ENCODE measurements at places on chromosomes 6 and 20.

DNA sequence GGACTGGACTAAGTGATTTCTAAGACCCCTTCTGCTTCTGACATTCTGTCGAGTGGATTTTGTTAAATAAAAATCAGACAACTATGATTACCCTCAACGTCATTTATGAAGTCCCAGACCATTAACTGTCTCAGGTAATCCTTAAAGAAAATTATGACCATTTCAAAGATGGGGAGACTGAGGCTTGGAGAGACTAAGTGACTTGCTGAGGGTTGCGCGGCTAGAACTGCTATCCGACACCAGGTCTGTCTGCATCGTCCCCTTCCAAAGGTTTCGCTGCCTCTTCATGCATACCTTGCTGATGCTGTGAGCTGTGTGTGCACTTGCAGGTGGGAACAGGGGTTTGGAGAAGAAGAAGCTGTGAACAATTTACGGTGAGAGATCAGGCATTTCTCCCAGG, 3.1 kb downstream of the SNPH start:
- no peak for DNase-seq

DNA sequence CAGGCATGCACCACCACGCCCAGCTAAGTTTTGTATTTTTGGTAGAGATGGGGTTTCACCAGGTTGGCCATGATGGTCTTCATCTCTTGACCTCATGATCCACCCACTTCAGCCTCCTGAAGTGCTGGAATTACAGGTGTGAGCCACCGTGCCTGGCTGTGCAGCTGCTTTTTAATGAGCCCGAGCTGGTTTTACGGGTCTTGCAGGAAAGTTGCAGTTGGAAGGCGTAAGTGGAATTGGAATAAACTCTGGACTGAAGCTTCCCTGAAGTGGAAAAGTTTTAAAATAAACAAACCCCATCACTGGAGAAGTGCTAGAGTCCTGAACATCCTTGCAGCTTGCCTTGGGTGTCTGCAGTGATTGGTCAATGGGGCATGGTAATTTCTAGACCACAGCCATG, 40.4 kb downstream of the KIF25 start:
- DNase-seq, result no peak

DNA sequence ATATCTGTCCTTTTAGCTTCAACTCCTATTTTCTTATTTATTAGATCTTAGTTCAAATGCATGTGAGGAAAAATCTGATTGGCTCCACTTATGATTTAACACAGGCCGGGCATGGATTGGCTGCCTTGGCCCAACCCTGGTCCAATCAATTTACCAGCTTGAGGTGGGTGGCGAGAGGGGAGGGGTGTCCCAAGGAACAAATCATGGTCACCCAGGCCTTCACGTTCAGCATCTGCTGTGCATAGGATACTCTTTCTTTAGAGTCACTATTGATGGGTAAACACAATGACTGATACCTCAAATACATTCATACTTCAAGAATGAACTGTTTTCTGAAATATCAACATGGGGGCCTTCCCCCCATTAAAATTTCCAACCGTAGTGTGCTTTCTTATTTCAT, 14.9 kb upstream of the BACH2 start:
- no peak for DNase-seq

- DNase-seq, result no peak
Measured at GRCh38 chr6:11645016-11645415, 107.5 kb downstream of the TMEM170B start.

DNA sequence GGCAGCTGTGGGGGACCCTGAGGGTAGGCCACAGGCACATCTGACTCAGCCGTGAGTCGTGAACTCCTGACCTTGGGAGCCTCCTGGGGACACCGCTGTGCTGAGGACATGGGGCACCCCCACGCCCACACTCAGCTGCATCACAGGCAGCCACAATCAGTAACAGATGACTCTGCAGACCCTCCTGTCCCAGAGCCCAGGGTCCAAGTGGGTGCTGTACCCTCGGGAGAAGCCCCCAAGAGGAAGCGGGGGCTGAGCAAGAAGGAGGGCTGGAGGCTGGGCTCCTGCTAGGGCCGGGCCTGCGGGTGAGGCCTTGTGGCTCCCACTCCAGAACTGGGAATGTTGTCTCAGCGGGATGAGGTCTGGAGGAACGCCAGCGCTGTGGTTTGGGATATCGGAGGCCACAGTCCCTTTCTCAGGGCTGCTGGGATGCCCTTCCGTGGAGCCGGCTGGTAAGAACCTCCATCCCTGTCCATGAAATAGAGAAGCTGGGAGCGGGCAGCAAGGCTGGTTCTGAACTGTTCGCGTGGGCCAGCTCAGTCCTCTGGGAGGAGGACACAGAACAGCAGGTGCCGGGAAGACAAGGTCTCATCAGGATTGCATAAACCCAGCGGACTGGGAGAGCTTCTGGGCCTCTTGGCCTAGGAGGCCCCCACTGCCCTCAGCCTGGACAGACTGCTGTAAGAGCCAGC, 3.1 kb upstream of the LAMA5 start:
- DNase-seq, result peak; percentile 90

DNA sequence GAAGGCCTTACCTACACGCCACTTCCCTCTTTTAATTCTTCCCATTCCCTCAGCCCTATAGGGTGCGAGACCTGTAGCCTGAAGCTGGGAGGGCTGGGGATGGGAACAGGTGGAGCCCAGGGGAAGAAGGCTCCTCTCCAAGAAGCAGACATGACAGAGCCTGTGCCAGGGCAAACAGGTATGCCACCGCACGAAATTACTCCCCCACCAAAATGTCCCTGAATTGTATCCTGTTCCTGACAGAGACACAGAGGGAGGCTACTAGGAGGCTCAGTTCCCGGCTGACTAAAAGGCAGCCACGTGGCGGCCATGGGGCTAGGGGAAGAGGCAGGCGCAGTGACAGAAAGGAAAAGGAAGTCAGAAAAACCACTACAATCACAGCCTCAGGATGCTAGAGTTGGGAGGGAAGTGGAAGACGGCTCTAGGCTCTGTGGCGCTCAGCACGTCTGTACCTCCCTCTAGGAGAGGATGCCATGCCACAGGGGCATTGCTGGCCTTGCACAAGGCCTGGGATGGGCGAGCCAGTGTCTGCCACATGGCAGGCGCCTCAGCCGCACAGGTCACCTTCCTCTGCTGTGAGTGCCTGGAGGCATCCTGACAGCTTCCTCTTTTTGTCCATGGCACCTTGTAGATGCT, 27.7 kb downstream of the TFEB start:
- peak; percentile 80 for DNase-seq

- no peak for DNase-seq
Measured at GRCh38 chr20:19886661-19887288, 128.7 kb downstream of the RIN2 start.

DNA sequence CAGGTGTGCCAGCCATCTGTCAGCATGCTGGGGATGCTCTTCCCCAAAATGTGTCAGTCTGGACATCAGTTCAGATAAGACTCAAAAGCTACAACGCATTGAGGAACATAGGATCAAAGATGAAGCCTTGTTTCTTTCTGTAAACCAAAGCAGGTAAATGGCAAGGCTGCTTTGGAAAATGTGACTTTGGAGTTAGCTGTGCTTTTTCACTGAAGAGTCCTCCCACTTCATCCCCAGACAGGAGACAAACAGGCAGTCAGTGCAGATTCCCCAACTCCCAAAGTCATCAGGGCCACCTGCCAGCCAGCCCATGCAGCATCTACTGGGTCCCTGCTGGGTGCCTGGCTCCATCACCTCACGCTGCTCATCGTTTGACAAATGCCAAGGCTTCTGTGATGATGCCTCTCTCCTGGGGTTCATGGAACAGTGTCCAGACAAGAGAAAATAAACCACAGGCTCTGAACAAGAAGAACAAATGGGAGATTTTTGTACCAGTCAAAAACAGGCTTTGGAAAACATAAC, 205.0 kb upstream of the BTBD3 start:
- DNase-seq, result no peak

DNA sequence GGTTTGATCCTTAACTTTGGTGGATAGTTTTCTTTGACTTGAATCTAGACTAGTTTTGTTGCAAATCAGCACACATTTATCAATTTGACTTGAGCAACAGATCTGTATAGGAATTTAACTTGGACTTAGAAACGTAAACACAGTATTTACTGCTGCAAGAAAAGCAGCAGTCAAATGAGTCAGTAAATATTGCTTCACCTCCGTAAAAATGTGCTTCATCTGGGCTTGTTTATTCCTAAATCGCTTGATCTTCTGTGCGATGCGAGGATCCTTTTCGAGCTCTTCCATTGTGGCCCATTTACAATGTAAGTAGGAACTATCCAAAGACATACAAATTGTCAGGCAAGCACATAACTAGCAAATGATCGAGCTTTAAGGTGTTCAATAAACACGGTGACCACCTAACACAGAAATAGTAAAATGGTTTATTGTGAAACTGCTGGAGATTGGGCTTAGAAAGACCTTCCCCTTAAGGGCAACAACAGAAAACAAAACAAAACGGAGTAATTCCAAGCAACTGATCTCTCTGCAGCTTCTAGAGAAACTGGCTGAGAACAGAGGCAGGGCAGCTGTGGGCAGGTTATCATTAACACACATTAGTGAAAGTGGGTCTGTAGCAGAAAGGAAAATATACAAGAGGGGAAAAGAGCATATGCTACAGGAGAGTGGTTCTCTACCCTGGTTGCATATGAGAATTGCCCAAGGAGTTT, 120.8 kb downstream of the CHD6 start:
- DNase-seq, result no peak

- DNase-seq, result peak; percentile 60
Measured at GRCh38 chr20:54062812-54063280, 7.5 kb downstream of the BCAS1 start.

GRCh38 chr20:63957004-63957689, 931 bp upstream of the UCKL1 start:
- DNase-seq, result peak; percentile 43

DNA sequence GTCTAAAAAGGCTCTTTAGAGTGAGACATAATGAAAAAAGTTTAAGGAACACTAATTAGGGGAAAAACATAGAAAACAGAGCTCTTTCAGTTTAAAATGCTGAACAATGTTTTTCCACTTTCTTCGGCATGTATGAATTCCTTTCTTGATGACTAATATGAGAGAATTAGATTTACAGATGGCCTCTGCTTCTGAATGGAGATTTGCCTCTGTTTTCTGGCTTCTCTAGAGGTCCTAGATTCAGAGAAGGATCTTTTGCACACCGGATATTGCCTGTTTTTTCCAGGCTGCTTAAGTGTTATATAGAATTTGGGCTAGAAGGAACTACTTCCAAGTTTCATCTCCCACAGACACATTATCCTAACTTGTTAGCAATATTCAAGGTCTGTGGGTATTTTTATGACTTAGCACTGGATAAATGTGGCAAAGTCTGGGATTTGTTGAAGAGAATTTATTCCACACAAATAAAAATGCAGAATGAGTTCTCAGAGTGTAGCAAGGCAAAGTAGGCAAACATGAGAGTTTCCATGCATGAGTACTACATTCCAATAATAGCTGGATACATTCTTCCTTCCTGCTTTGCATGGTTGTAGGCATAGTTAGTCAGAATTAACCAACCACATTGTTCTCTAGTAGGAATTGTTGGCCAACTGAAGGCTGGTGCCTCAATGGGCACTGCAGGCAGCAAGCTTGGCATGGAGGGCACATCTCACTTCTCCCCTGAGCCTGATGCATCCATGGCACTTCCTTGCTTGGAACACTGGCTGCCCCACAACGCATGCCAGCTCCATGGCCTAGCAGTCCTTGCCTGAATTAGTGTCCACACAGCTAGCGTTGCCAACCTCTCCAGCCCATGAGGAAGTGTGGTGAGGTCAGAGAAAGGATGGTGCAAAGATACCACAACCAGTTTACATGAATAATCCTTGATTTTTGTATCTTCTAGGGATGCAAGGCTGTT, 224.2 kb downstream of the CLIC5 start:
- no peak for DNase-seq

DNA sequence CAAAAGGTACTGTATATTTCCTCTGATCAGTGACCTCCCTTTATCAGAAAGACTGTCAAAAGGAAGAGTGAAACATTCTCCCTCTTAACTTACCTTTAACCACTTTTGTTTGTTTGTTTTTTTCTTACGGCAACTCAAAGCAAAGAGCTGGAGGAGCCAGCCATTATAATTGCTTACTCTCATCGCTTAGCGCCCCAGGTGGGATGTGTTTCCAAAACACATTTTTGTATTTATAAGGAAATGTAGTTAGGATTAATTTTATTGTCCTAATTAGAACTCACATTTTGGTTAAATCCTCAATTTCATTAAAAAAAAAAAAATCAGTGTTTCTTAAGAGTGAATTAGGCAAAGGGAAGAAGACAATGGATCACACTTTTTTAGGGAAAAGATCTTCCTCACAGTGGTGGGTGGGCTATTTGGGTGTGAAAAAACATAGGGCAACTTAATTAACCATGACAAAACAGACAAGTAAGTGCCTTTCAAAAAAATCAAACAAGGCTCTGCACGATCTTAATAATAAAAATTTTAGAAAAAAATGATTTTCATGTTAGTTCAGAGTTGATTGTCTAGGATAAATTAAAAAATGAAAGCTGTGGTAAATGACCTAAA, 1.2 kb upstream of the PHACTR2 start:
- no peak for DNase-seq

DNA sequence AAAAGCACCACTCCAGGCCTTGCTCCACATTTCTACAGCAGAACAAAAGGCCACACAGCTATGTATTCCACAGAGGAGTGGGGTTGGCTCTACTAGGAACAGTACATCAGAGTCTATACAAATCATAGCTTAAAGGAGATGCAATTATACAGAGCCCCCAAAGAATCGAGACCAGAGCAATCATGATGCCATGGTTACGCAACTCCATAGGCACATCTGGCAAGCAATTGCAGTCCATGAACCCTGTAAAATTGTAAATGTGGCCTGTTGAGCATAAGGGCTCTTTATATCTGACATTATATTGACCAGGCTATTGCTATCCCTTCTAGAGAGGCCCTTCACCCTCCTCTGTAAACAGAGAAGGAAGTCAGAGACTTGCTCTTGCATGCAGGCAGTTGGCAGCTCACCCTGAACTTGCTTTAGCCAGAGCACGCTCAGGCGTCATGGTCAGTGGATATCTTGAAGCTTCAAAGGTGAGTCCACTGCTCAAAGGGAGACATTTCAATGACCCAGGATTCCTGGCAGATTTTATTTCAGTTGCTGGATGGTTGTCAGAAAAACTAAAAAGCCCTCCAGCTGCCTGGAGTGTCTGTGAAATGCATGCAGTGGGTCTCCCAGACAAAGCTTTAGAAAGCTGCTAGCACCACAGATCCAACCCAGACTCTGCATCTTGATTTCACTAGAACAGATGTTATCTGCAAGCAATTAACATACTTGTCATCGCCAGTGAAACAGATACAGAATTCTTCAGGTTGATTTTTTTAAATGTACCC, 357.2 kb downstream of the CENPW start:
- DNase-seq, result no peak

- DNase-seq, result no peak
Measured at GRCh38 chr6:138965971-138966370, 22.1 kb downstream of the REPS1 start.

GRCh38 chr6:81939766-81940165, 187.3 kb upstream of the TENT5A start:
- DNase-seq, result no peak
